Stimulated activated CD4-positive, alpha-beta T cell treated with anti-CD3 and anti-CD28 coated beads, Interleukin-15, amount 100 ng/mL, for 1 hour (primary cell): ENCODE measurements at places on chromosomes 2 and 18.

GRCh38 chr18:49228187-49228586, 232.3 kb downstream of the DYM start:
- no peak for DNase-seq

GRCh38 chr2:38528008-38528442, 74.7 kb downstream of the HNRNPLL start:
- DNase-seq, result no peak

- DNase-seq, result no peak
Measured at GRCh38 chr2:240250985-240251847, 110.8 kb upstream of the OTOS start.

DNA sequence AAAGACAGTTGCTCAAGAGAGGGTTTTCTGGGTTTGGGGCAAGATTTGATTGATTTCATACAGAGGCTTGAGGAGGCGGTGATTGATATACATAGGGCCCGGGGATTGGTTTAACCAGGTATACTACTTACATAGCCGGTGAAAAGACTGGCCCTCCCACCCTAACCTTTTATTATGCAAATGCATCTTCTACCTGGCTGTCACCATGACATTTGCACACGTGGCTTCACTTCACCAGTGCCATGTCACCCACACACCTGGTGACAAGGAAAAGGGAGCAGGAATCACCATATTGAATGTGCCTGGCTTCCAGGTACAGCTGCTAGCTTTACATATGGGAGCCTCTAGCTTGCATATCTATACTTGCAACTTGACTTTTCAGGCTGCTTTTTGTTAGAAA, 9.7 kb downstream of the ERMN start:
- DNase-seq, result no peak

- no peak for DNase-seq
Measured at GRCh38 chr2:228869636-228870264, 401.3 kb downstream of the PID1 start.

DNA sequence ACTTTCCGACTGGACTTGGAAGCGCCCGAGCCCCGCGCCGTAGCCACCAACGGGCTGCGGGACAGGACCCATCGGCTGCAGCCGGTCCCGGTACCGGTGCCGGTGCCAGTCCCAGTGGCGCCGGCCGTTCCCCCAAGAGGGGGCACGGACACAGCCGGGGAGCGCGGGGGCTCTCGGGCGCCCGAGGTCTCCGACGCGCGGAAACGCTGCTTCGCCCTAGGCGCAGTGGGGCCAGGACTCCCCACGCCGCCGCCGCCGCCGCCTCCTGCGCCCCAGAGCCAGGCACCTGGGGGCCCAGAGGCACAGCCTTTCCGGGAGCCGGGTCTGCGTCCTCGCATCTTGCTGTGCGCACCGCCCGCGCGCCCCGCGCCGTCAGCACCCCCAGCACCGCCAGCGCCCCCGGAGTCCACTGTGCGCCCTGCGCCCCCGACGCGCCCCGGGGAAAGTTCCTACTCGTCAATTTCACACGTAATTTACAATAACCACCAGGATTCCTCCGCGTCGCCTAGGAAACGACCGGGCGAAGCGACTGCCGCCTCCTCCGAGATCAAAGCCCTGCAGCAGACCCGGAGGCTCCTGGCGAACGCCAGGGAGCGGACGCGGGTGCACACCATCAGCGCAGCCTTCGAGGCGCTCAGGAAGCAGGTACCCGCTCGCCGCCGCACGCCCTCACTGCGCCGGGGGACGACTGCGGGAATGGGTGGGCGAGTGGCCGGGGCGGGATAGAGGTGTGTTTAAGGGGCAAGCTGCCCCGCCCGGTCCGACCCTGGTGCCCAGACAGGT, 713 bp downstream of the ATOH8 start:
- no peak for DNase-seq

GRCh38 chr2:216424274-216424673, 12.0 kb downstream of the SMARCAL1 start:
- no peak for DNase-seq

- DNase-seq, result no peak
Measured at GRCh38 chr18:4578449-4578848, 123.3 kb upstream of the DLGAP1 start.

- no peak for DNase-seq
Measured at GRCh38 chr18:22309191-22309590, 108.5 kb downstream of the CTAGE1 start.

DNA sequence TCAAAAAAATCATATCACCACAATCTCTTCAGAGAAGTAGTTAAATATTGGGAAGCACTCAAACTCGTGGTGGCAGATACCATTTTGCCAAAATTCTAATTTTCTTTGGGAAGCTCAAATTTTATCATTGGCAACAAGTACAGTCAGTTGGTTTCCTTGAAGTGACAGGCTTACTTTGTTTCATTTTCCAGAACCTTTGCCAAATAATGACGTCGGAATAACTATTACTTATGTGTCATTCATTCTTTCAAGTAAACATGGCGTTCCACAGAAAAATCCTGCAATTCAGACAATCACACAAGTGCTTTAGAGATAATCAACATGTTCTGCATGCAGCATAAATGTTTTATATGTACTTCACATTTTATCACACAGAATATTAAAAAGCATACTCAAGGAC, 5.4 kb downstream of the TTLL4 start:
- DNase-seq, result no peak

DNA sequence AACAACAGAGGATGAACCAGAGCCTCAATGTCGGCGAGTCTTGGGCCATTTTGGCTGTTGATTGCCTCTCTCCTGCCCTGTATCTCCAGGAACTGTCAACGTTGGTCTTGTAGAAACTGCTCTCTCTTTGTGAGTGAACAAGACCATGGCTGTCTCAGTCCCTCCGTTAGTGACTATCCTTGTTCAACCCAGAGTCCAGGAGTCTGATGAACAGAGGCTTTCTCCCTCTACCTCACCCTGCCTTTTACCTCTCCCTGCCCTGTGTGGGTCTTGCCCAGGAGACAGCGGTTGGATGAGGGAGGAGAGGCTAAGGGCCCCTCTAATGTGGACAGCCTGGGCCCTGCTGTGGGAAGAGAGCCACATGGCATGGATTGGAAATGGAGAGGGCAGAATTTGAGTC, 32.8 kb downstream of the INPP4A start:
- no peak for DNase-seq

DNA sequence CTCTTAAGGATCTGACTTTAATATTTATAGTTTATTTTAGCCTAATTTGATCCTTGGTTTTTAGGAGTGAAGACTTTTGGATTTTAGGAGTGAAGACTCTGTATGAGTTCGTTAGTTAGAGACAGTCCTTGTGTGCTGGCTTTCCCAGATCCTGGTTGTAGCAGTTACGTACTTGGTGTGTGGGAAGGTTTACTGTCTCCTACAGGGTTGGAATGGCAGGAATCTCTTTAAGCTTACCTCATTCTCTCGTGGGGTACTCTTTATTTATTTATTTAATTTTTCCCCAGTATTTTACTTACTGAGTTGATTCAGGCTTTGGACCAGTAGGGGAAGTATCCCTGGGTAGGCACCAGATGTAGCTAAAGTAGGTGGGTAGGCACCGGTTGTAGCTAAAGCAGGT, 1.8 kb upstream of the CXCR2 start:
- DNase-seq, result no peak

- DNase-seq, result no peak
Measured at GRCh38 chr2:28252311-28252710, 140.3 kb upstream of the FOSL2 start.

- DNase-seq, result no peak
Measured at GRCh38 chr2:79512442-79513401, at the start of gene CTNNA2. Gene CTNNA2 (plus strand): TSS chr2:79513051.

- DNase-seq, result no peak
Measured at GRCh38 chr2:75464348-75464946, 96.3 kb downstream of the EVA1A start.

DNA sequence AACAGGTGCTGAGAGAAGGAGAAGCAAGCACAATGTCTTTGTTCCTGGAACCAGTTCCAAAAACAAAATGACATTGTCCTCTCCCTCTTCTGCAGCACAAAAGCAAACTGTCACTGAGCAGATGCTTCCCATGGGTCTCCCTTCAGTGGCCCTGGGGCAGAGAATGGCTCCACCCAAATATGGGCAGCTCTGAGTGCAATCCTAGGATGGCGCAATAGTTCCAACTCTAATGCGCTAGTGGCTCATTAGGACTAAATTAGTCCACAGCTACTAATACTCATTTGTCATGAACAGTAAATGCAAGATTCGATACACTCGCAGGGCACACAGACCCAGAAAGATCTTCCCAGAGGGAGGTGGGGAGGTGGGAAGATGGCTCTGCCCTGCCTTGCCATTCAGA, 205.2 kb upstream of the CHAC2 start:
- no peak for DNase-seq
